AG10803 (cell line): ENCODE measurements at places on chromosomes 6 and 20.

DNA sequence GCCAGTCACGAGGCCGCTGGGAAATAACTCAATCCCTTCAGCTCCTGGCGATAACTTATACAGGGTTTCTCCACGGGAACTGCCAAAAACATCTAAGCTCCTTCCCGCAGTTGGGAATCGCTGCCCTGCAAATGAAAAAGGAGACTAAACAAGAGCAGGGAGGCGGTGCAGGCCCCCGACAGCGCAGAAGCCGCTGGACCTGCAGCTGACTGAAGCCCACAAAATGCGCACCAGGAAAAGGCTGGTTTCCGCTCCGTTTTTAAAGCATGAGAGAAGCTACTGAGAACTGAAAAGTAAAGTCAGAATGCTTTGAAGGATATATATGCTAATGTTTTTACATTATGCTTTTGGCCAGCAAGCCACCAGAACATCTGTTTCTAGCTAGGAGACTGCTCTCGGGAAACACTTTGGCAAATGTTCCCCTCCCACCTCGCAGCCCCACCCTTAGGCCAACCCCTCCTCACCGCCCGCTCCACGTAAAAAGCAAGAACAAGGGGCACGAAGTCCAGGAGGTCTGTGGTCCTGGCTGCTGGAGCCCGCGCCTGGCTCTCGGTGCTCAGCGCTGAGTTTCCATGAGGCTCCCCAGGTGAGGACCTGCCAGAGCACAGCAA is 90.5 kb downstream of the SOD2 start:
- DNase-seq, result peak; percentile 4

DNA sequence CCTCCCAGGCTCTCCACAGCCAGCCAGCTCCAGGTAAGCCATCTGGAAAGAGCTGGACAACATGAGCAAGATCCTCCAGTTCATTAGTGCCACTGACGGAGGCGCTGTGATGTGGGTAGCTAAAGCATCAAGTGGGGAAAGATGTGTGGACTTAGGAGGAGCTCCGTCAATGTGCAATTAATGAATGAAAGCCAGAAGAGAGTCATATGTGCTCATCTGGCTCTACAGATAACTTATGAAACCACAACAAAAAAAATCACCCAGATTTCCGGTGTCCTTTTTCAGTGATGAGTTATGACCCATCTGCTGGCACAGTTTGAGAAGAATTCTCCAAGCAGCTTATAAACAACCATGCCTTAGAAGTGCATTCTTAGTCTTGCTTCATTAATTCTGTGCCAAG is 311.7 kb upstream of the PLCB4 start:
- peak; percentile 95 for DNase-seq

DNA sequence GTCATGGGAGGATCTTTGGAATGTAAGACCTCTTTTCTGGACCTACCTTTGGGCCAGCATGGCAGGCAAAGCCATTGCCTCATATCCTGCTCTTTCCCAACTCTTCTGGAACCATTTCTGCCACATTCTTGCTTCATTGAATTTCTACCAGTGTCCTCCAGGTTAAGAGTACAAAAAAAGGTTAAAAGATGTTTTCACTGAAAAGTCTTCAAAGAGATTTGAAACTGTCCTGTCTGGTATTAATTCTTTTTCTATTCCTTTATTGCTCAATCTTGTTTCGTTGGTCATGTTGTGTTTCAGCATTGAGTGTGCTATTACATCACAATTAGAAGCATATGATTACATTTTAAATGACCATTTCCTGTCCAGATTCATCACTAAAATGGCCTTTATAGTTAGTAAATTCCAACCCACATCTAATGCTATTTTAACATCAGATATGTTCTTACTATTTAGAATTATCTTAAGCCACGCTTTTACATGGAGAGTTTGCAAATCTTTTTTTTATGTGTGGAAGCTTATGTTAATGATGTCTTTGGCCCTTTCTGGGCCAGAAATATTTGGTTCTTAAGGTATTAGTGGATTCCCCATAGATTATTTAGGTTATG is 450.9 kb downstream of the GJA1 start:
- DNase-seq, result peak; percentile 85

DNA sequence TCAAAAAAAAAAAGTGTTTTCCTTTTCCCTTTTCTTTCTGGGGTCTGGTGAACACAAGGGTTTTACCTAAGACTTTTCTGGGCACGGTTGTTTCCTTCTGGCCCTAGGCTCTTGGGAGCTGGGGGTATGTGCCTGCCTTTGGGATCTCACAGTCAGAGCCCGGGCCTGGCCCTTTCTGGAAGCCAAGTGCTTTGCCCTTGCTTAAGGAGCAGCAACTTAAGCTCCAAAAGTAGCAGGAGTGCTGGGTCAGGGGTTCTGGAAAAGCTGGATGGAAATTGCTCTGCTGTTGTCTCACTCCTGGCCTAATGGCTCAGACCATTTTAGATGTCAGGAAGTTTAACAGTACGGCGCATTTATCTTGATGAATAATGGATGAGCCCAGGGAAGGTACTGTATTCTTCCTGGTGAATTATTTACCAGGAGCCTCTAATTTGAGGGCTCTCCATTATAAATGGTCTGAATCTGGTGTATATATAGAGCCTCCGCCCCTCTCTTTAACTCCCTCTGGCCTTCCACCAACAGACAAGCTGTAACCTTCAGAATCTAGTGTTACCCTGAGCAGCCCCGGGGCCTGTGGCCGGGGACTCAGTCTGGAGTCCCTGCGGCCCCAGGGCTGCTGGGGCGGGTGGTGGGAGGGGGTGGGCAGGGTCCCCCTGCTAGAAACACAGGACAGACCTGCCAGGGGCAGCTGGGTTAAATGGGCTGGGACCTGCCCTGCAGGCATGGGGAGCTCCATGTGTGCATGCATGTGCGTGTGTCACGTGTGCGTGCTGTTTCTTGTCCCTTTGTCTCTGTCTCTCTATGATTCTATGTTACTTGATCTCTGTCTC is 37.5 kb downstream of the PTK7 start:
- DNase-seq, result no peak

DNA sequence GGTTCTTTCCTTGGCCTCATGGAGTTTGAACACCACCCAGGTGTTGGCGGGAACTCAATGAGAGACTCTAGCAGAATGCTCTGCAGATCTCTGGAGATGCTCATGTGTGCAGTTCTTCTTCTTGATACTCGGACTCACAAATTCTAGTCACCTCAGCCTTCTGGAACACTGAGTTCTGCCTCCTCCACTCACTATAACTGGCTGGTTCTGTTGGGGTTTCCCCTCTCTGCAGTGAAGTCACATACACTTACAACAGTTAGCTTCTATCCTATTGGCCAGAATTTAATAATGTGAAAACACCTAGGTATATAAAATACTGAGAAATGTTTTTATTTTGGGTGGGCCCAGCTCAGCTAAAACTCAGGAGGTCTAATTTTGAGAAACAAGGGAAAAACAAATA is 109.6 kb upstream of the HIVEP1 start:
- DNase-seq, result no peak

GRCh38 chr6:170250455-170250854 is 40.4 kb downstream of the DLL1 start:
- DNase-seq, result no peak

- no peak for DNase-seq
Measured at GRCh38 chr6:318243-318890, 26.1 kb downstream of the DUSP22 start.

DNA sequence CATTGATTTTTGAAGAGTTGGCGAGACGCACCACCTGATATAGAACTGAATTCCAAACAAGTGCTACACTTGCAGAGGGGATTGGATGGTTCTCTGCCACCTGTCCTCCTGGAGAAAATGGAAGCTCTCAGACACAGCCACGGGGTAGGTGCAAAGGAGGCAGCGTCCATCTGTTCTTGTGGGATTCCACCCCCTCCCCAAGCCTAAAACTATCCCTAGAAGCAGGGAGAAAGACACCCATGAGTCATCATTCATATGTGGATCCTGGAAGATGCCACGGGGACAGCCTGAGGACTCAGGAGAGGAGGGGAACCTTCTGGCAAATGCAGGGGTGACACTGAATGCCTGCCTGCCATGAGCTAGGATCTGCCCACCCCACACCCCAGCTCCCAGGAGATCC is 171.3 kb upstream of the CST7 start:
- no peak for DNase-seq

- peak; percentile 53 for DNase-seq
Measured at GRCh38 chr6:20433929-20434328, 32.2 kb downstream of the E2F3 start.
